ENCODE measurements at places on chromosomes 4 and X. TPM values are rescaled to one million over a fixed set of nuclear protein-coding genes. Genes with fewer than 3 reads are reported as not detected.
A peak's percentile ranks its signal among the peaks of the same experiment; 100 is the strongest.

GRCh38 chr4:168942985-168943384, 67.1 kb downstream of the CBR4 start:
- DNase-seq, result no peak
- H3K27ac ChIP-seq, result no peak overlapping the region
- H3K4me3 ChIP-seq, result no peak overlapping the region
- no peaks in the 10 kb centered on the region for H3K4me1 ChIP-seq
- H3K27me3 ChIP-seq, result no peaks in the 10 kb centered on the region

GRCh38 chr4:78747475-78747922, 28.7 kb upstream of the BMP2K start:
- no peaks in the 10 kb centered on the region for H3K27me3 ChIP-seq
- no peaks in the 10 kb centered on the region for H3K36me3 ChIP-seq
- H3K4me3 ChIP-seq, result no peak overlapping the region
- no peak overlapping the region for H3K27ac ChIP-seq
- no peaks in the 10 kb centered on the region for H3K4me1 ChIP-seq

DNA sequence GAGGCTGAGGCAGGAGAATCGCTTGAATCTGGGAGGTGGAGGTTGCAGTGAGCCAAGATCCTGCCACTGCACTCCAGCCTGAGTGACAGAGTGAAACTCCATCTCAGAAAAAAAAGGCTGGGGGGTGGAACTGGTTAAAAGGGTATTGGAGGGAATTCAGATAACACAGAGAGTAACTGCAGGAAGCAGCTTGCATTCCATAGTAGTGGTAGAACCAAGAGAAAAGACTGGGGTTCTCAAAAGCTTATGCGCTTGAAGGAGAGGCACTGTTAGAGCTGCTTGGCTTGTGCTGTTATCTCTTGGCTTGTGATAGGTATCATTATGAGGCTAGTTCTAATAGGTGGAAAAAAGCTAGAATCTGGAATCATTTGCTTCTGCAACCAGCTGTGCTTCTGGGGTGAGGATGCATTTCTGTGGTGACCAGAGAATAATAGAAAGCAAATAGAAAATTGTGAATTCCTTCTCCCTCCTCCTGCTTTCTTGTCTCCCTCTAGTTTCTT, 91.2 kb upstream of the ELOVL6 start:
- DNase-seq, result no peak
- no peaks in the 10 kb centered on the region for H3K4me1 ChIP-seq
- no peak overlapping the region for H3K27ac ChIP-seq

DNA sequence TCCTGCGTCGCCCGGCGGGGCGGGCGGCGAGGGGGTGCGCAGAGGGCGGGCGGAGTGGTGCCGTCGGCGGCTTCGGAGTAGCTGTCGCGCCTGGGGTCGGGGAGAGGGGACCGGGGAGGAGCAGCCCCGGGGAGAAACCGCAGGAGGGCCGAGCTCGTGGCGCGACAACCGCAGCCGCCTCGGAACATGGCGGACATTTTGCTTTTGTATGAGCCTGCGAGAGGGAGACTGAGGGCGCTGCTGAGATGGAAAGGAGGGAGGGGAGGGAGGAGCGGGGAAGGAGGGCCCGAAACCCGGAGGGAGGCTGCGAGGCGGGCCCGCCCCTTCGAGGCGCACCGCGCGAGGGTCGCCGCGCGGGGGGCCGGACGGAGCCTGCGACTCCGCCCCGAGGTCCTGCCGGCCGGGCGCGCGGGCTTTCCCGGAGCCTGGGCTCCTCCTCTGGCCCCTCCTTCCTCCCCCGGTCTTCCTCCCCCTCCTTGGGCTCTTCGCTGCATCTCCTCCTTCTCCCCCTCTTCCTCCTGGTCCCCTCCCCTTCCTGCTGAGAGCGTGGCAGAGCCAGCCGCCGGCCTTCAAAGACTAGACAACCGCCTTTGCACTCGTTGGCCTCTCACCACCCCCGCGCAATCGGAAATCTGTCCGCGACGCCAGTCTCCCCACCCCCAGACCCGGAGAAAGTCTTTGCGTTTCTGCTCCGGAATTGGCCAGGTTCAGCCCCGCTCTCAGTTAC, 1.1 kb downstream of the INTS6L start:
- no peaks in the 10 kb centered on the region for H3K36me3 ChIP-seq
- peak overlapping the region; percentile 86 for H3K4me3 ChIP-seq
- H3K27me3 ChIP-seq, result no peaks in the 10 kb centered on the region
- peaks cover 5% of the 10 kb centered on the region for H3K4me1 ChIP-seq
- DNase-seq, result peak; percentile 66
- H3K27ac ChIP-seq, result peak overlapping the region; percentile 93

DNA sequence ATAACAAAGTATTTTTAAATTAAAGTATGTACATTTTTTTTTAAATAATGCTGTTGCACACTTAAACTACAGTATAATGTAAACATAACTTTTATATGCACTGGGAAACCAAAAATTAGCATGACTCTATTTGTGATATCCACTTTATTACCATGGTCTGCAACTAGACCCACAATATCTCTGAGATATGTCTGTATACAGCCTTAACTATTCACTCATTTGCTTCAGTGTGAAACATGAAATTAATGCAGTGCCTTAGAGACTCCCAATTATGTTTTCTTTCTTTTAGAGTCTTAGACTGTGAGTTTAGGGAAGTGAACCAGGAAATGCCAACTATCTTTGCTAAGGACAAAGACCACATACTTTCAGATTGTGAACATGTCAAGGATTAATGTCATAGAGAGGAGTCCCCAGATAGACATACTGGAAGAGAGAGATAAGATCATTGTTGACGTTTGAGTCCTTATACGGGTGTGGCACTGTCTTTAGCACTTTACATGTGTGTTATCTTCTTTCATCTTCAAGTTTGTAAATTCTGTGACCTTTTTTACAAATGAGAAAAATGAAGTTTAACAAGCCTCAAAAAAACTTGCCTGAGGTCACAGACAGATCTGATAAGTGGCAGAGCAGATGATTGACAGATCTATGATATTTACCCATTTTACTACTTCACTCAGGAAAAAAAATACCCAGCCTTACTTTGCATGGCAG, 23.2 kb downstream of the CXorf58 start:
- H3K27me3 ChIP-seq, result no peaks in the 10 kb centered on the region
- no peaks in the 10 kb centered on the region for H3K36me3 ChIP-seq
- peak; percentile 46 for DNase-seq
- H3K27ac ChIP-seq, result peak overlapping the region; percentile 35
- peaks cover 3% of the 10 kb centered on the region for H3K4me1 ChIP-seq
- H3K4me3 ChIP-seq, result no peak overlapping the region

- no peak overlapping the region for H3K4me3 ChIP-seq
- no peaks in the 10 kb centered on the region for H3K4me1 ChIP-seq
- H3K36me3 ChIP-seq, result no peaks in the 10 kb centered on the region
- H3K27ac ChIP-seq, result no peak overlapping the region
- H3K27me3 ChIP-seq, result no peaks in the 10 kb centered on the region
These were observed 97.4 kb downstream of the PJA1 start for GRCh38 chrX:69067841-69068240.

DNA sequence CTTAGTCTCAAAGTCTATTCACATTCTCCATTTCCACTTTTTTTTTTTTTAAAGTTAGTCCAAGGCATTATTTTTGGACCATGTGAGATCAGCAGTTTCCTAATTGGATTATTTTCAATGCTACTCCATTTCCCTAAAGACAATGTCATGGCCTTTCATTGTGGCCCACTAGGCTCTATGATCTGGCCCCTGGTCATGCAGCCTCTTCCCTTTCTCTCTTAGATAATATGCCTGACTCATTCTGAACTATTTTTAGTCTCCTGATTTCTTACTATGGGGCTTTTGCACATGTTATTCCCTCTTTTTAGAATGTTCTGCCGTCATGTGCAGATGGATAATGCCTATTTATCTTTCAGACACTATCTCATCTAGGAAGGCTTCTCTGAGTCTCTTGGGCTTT, 157.3 kb downstream of the TMA16 start:
- no peaks in the 10 kb centered on the region for H3K27me3 ChIP-seq
- H3K4me3 ChIP-seq, result no peak overlapping the region
- no peaks in the 10 kb centered on the region for H3K36me3 ChIP-seq
- DNase-seq, result no peak
- H3K27ac ChIP-seq, result no peak overlapping the region
- no peaks in the 10 kb centered on the region for H3K4me1 ChIP-seq

Gene ZFP92
- total RNA-seq, result 3.3 TPM

Gene NRK
- total RNA-seq, result not detected

Gene MAGEA2B
- total RNA-seq, result not detected

Gene LRP2BP
- total RNA-seq, result 2.2 TPM

Gene COX7B
- total RNA-seq, result 168 TPM

Gene SHOX
- not detected for total RNA-seq

Gene TCEAL7
- not detected for total RNA-seq

Gene DKK2
- not detected for total RNA-seq

Gene CLTRN
- not detected for total RNA-seq
